ENCODE measurements at places on chromosomes 12 and 14. TPM values are rescaled to one million over a fixed set of nuclear protein-coding genes. Genes with fewer than 3 reads are reported as not detected.

DNA sequence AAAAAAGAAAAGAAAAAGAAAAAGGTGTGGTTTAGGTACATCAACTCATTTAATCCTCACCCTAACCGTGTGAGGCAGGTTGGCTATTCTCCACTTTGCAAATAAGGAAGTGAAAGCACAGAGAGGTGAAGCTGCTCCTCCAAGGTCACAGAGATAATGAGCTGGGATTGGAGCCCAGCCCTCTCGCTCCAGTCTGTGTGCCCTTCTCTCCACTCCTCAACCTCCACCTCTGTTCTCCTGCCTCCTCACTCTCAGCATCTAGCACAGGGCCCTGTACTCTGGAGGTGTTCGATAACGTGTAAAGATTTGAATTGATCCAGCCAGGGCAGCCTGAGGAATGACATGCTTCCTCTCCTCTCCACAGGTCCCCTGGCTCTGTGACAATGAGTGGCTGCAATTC is 502.3 kb downstream of the TMEM132D start:
- no peak for DNase-seq

DNA sequence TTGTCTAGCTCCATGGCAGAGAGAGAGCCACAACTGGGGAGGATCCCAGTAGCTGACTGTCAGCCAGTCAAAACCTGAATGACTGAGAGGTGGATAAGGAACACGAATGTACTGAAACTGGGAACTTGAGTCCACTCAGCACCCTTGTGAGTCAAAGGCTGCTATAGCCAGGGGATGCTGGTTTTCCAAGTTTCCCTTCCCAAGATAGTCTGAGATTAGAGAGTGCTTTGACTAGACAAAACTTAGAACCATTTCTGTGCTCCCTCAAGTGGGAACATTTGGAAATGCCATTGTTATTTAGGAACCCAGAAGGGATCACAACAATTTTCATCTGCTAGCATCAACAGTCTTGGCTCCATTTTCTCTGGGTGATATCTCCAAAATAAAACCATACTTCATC is 4.0 kb downstream of the PRKAG1 start:
- DNase-seq: peak; percentile 46

The LGR5 gene
- total RNA-seq: not detected

The OTOGL gene
- under 0.01 TPM for total RNA-seq

GRCh38 chr12:28955931-28956330 is 193.1 kb upstream of the FAR2 start:
- DNase-seq: no peak

- DNase-seq: no peak
These were observed 186.6 kb downstream of the RGS6 start for GRCh38 chr14:72118841-72119240.

DNA sequence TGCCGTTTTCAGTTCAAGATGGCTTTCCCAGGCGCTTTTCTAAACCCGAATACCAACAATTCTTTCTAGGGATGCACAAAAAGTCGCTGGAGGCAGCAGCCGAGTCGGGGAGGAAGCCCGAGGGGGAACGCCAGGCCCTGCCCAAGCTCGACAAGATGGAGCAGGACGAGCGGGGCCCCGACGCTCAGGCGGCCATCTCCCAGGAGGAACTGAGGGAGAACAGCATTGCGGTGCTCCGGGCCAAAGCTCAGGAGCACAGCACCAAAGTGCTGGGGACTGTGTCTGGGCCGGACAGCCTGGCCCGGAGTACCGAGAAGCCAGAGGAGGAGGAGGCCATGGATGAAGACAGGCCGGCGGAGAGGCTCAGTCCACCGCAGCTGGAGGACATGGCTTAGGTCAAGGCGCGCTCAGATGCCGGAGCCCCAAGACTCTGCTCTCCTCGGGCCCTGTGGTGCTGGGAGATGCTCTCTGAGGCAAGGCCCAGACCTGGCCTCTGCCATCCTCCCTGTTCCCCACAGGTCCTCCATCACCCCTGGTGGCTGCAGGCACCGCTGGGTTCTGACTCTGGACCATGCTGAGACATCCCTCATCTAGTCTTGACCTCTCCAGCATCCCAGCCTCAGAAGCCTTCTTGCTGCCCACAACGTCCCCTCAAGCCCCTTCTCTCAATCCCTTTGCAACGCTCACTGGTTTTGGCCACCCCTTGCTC is 21.4 kb downstream of the VSX2 start:
- no peak for DNase-seq

The JPH4 gene
- total RNA-seq: not detected

GRCh38 chr12:126210448-126210847 is 1145.2 kb downstream of the AACS start:
- no peak for DNase-seq

DNA sequence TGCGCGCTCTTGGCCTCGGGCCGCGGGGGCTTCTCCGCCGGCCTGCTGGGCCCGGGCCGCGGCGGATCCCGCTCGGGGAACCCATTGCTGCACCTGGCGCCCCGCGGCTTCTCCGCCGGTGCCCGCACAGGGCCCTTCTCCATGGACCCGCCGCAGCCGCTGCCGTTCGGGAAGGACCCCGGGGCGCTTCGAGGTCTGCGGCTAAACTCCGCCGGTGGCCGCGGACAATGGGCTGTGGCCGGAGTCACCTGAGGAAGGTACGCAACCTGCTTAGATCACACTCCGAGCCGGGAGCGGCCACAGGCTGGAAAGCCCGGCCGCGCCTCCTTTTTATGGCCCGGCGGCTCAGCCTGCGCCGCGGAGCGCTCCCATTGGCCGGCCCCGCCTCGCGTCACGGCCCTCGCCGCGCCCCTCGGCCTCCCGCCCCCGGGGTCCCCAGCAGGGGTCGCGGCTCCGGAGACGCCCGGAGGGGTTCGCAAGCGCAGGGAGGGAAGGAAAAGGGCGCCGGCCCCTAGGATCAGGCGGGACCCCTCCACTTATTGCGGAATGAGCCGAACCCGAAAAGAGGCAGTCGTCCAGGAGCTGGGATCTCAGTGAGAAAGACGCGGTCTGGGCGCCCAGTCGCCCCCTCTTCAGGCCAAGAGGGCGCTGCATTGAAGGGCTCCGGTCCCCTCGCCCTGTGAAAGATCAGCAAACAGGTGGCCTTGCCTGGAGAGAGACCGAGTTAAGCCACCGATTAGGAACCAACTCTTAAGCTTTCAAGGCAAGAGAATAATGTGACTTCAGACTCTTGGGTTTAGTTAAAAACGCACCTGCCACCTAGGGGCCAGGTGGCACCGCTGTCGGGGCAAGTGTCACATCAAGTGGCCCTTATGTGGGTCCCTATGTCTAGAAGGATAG is at the start of gene GCH1:
GCH1 (minus strand) TSS at position 306 of the 900 bp plus-strand sequence; CDS start at position 143, 163 bp downstream.
- peak; percentile 54 for DNase-seq

- DNase-seq: peak; percentile 73
These were observed at the start of gene DGKA for GRCh38 chr12:55930771-55931316. DGKA (plus strand) TSS chr12:55931162; CDS start chr12:55936504, 5,342 bp downstream.

DNA sequence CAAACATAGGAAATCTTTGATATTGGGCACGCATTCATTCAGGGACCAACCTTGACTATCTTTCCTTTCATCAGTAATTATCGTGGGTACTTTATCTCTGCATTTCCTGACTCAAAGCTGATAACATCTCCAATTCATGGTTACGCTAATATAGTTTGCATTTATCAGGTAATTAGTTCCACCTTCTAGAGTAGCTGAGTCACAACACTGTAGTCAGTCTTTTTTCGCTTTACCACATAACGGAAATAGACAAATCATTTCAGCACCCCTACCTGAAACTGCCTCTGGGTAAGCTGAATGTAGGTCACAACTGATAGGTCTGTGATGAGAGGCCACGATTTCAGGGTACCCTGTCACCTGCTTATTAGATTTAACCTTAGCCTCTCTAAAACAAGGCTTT is 36.7 kb upstream of the IL22 start:
- no peak for DNase-seq
